ENCODE measurements at places on chromosomes 1 and 21.

- no peak for DNase-seq
These were observed 34.9 kb downstream of the COP1 start for GRCh38 chr1:176172215-176172614.

DNA sequence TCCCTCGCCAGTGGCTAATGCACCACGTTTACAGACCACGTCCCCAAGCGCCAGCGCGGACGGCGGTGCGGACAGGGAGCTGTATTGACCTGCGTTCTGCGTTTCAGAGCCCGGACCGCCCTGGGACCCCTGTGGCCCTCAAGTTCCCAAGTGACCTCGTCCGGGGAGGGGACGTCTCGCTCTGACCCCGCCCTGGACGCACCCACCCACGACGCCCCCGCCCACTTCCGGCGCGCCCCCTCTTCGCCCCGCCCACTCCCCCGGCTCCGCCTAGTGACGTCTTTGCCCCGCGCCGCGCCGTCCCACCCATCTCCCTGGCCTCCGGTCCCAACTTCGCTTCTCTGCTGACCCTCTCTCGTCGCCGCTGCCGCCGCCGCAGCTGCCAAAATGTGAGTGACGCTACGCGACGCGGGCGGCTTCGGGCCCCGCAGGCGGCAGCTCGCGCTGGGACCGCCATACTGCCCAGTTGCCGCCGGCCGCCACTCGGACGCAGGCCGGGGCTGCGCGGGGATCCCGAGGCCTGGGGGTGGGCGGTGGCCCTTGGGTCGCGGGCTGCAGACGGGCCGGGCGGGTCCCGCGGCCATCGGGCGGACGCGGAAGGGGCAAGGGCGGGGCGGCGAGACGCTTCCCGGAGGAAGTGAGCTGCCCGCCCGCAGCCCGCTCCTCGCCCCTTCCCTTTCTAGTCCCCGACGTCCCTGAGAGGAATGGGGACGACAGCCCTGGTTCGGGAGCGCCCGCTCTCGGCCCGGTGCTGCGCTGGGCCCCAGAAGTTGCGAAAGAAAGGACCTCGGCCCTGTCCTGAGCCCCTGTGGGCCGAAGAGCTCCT is at the start of gene VAMP3:
VAMP3 (plus strand) TSS at position 300 of the 826 bp plus-strand sequence; CDS start at position 388, 88 bp downstream.
- no peak for DNase-seq

GRCh38 chr1:53755874-53756273 is 16.9 kb upstream of the GLIS1 start:
- DNase-seq: no peak

GRCh38 chr1:59917026-59917784 is 9.4 kb downstream of the CYP2J2 start:
- no peak for DNase-seq

GRCh38 chr1:171600862-171601261 is 21.2 kb upstream of the MYOCOS start:
- no peak for DNase-seq

GRCh38 chr1:42334240-42335049 is 590 bp downstream of the FOXJ3 start:
- DNase-seq: no peak

DNA sequence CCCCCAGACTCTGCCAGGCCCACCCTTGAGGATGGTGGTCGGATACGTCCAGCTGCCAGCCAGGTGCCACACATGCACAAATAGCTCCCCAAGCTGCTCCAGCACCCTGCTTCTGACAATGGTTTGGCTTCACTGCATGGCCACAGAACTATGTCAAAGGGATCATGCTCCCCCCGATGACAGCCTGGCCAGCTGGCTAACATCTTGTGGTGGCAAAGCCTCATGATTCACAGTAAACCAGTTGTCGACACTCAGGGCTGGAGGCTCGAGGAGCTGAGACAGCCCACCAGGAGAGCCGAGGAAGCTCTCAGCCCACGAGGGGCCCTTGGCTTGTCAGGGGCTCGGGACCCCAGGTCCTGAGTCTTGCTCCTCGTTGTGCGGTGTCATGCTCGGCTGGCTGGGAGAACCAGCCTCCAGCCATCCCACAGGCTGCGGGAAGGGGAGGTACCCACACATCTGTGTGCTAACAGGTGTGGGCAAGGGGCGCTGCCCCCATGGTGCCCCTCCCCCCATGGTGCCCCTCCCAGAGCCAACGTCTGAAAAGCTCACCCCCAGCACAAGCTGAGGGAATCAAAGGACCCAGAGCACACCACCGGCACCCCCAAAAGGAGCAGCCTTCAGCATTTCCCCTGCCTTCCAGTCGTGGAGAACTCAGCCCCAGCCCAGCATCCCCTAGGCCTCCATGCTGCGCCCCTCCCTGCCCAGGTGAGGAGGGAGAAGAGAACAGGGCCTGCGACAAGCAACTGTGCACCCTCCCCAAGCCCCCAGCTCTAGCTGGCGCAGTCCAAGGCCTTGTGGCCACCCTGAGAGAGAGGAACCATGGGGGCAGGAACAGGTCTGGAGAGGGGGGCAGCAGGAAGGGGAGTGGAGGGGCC is 41.2 kb downstream of the KIF21B start:
- DNase-seq: no peak

- DNase-seq: no peak
These were observed 57.2 kb upstream of the PUM1 start for GRCh38 chr1:31122741-31123140.

DNA sequence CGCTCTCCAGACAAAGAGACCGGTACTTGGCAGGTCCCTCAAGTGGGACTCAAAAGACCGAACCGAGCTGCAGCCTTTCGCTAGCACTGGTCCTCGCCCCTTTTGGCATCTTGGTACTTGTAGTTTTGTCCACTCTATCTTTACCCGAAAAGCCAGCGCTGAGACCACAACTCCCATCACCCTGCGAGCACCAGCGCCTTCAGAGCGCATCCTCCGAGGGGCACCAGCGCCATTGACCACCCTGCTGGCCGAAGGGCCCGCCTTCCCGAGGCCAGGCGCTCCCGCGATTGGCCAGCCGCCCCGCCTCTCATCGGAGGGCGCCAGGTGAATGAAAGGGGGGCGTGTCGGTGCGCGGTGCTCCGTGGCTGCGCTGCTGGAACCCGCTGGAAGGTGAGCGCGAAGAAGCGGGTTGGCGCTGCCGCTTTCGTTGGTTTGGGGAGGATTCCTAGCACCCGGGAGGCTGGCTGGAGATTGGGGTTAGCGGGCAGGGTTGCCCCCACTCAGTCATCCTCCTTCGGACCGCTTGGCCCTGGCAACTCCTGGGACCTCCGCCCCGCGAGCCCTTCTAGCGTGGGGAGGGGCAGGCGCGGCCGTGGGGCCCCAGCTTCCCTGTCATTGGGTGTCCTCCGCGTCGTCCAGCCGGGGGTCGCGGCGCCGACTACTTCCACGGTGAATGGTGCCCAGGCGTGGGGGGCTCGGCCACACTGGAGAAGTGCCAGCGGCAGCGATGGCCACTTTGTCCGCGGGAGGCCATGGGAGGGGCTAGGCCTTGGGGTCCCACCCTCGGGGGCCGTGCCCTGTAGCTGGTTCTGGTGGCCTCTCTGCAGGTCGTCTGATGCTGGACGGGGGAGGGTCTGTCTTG is at the start of gene ZBTB8B:
ZBTB8B (plus strand) TSS at position 357 of the 862 bp plus-strand sequence. CDS start 5,553 bp downstream, outside the sequence.
- DNase-seq: no peak

DNA sequence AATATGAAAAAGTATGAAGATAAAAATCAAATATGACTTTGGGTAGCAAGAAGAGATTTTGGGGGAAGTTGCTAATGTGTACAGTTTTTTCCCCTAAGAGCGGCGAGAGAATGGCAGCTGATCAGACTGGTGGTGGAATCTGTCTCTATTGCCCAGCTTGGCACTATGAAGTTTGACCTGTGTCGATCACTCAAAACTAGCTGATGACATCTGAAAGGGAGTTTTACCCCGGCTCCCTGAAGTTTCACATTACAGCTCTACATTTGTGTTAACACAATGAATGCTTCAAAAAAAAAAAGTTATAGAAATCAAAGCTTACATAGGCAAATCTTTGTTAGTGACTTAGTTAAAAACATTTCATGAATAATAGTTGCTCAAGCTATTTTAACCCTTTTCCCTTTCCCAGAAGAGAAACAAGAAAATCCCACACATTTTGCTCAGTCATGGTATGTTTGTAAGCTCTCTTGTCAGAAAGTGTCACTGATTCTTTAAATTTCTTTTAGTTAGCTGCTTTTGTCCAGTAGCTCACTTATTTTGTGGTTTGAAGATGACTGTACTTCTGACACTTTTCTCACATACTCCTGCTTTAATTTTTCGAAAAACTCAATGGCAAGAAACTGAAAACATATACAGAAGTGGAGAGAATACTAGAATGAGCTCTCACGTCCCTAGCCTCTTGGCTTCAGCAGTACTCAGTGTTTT is 41.3 kb downstream of the DYRK1A start:
- DNase-seq: no peak

- no peak for DNase-seq
These were observed 23.9 kb downstream of the MEF2D start for GRCh38 chr1:156476501-156477298.

DNA sequence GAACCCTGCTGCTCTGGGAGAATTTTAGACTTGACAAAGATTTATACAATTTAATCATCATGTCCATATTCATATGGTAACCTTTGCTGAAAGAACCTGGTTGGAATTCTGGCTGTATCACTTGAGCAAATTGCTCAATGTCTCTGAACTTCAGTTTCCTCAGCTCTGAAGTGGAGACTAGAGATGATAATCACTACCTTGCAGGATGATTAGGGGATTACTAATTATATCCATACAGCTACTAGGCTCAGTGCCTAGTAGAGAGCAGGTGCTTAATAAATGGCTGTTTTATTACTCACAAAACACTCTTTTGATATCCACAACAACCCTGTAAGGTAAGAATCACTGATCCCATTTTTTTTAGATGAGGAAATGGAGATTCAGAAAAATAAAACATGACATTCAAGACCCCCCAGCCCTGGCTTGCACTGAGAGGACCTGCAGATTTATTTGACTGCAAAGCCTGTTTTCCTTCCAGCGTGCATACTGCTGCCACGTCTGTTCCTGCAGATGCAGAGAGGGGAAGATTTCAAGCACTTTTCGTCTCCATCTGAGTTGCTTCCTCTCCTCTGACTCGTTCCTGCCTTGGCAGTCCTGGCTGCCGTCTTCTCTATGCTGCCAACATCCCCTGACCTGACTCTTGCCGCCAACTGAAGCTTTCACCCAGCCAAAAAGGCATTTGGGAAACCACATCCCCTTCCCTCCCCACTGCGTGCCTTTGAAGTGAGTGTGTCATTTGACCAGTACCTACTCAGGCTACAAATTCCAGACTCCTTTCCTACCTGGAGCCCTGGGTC is 203.0 kb downstream of the PLPP3 start:
- no peak for DNase-seq

Data from glomerular endothelial cell (primary cell).